Mesothelial cell of epicardium (in vitro differentiated cells): ENCODE measurements at places on chromosomes 11 and 22.

GRCh38 chr22:17694193-17694592 lies 55.6 kb downstream of the BCL2L13 start:
- DNase-seq, result no peak

- DNase-seq, result no peak
Measured at GRCh38 chr11:34653851-34654482, 33.1 kb downstream of the EHF start.

DNA sequence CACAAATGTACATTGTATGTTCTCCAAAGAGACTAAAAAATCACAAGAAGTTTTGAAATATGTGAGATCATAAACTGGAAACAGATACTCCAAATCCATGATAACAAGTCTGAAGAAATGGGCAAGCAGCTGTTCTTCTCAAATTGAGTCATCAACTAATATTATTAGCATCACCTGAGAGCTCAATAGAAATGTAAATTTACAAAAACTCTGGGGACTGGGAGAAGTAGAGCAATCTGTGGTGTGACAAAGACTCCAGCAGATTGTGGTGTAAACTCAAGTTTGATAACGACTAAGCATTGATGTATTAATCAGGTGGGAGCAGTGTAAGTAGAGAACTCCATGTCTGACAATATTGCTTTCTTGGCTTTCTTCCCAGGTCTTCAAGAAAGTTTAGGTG lies 53.2 kb downstream of the GLYATL1 start:
- DNase-seq, result no peak

GRCh38 chr11:13119941-13120520 lies 110.9 kb downstream of the RASSF10 start:
- no peak for DNase-seq

- no peak for DNase-seq
Measured at GRCh38 chr11:26719289-26719973, 2.4 kb downstream of the SLC5A12 start.

GRCh38 chr11:45932217-45932616 lies 9.8 kb downstream of the LARGE2 start:
- no peak for DNase-seq

DNA sequence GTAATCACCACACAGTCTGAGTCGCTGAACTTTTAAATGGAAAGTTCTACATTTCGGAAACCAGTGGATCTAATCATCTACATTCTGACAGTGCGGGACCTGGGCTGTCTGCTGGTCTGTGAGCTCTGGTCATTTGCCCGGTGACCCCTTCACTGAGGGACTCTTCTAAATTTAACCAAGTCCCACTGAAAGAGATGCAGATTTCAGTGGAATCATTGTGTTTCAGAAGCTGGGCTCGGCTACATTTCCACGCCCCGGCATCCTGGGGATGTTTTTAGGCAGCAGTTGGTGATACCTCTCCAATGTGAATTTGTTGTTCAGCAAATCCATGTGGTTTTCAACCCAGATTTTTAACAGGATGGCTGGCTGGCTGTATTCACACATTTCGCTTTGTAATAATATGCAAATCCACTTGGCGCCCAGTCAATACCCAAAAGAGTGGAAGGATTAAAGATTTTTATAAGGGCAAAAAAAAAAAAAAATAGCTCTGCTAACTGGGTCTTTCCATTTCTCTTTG lies 145.5 kb upstream of the RASSF10 start:
- no peak for DNase-seq

DNA sequence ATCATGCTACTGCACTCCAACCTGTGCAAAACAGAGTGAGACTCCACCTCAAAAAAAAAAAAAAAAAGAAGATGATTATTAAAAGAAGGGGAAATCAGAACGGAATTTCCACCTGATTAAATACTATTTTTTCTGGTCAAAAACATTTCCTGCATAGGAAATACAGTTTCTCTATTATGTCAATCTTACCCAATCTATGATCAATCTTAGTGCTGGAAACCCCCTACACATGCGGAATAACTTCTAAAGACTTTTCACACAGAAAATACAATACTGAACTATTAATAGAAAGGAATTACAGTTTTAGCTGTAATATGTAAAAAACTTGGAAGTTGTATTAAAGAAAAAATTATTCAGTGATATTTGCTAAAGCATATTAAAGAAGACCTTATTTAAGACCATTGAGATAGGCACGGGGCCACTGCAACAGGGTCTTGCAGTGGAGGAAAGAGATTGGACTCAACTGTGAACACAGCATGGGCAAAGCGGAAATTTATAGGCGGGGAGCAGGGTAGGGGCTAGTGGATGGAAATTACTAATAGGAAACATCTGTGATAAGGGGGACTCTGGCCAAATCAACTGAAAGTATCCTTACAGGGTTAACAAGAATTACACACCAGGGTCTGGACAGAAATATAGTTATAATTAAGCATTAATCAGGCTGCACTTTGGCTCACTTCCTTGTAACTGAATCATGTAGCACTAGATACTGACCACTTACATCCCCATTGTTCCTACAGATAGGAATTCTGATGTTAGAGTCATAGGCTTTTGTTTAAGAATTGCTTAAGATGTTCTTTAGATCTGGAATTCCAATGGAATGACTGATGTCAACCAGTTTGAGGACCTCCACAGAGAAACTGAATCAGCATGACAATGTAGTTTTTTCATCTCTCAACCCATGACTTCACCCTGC lies 411.5 kb upstream of the DDI1 start:
- DNase-seq, result no peak

- no peak for DNase-seq
Measured at GRCh38 chr11:68372114-68372513, 59.7 kb downstream of the LRP5 start.

DNA sequence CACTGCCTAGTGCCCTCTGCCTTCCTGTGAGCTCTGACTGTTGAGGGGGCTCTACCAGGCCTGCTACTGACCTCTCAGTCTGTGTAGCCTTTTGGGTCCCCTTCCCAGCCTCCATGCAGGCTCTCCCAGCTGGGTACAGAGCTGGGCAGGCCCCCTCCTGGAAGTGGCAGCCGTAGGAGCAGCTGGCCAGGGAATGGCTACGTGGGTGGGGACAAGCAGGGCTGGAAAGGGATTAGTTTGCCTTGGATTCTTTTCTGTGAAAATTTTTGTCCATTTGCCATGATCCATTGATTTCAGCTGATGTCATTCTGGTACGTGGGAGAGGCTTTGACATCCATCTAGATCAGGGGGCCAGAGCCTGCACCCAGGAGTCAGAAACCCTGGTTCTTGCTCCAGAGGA lies 23.9 kb upstream of the NECTIN1 start:
- DNase-seq, result no peak

DNA sequence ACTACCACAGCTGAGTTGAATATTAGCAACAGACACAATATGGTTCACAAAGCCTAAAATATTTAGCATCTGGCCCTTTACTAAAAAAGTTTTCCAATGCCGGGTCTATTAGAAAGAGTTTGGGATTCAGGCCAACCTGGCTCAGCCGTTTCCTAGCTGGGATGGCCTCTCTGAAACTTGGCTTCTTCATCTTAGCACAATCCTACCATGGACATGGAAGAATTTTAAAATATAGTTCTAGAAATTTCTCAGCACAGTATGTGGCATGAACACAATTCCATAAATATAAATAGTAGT lies 103.8 kb downstream of the RRAS2 start:
- DNase-seq, result no peak

GRCh38 chr11:106875013-106875412 lies 143.3 kb downstream of the GUCY1A2 start:
- no peak for DNase-seq

- no peak for DNase-seq
Measured at GRCh38 chr22:28005513-28005912, 86.5 kb upstream of the PITPNB start.

- DNase-seq, result peak; percentile 88
Measured at GRCh38 chr11:17389211-17389956, 925 bp upstream of the KCNJ11 start.
